ENCODE measurements at places on chromosomes 13 and 19.

DNA sequence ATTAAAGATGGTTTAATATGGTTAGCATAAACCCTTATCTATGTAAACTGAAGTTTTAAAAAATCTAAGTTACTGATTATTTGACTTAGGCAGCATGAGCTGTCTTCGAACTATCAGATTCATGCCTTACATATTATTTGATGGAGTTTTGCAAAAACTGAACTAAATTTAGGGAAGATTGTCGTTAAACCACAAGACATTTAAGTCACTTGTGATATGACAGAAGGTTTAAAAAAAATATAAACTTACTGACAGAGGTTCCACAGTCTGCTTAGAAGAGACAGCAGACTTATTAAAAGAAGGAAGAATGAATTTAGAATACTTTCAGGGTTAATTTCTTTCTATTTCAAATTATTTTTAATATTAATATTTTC lies 110.9 kb upstream of the FRY start:
- DNase-seq: no peak

DNA sequence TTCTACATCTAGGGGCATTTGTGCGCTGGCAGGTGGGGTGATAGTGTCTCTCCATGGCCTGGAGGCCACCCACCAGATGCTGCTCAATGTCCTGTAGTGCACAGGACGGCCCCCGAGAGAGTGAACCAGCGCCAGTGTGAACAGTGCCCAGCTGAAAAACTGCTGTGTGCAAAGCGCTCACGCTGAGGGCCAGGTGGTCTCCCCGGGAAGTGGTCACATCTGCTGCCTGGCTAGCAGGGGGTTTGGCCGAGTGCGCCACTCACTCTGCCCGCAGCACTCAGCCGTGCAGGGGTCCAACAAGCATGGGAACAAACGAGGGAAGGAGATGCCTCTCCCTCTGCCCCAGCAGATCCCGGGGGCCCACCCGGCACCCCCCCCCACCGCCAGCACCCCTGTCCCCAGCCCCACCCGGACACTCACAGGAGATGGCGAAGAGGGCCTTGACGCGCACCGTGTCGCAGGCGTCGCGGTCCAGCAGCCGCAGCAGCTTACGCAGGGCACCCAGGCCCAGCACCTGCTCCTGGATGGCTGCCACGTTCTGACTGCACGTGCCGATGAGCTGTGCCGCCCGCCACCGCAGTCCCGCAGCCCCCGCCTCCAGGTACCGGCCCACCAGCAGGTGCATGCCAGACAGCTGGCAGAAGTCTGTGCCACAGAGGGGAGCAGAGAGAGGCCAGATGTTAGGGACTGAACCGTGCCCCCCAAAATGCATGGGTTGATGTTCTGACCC lies 5.8 kb downstream of the HSPBP1 start:
- no peak for DNase-seq

DNA sequence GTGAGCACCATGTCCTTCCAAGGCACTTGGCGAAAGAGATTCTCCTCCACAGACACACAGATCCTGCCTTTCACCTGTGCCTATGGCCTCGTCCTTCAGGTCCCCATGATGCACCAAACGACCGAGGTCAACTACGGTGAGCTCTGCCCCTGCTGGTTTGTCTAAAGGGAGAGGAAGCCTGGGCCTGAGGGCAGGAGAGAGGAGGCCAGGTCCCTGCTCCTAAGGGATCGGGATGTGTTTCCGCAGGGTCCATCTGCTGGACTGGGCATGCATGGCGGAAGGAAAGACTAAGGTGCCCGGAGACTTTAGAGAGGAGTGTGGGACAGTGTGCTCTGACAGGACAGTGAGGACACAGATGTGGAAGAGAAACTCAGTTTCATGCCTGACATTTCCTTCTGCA lies 7.6 kb downstream of the SERPINE3 start:
- no peak for DNase-seq

DNA sequence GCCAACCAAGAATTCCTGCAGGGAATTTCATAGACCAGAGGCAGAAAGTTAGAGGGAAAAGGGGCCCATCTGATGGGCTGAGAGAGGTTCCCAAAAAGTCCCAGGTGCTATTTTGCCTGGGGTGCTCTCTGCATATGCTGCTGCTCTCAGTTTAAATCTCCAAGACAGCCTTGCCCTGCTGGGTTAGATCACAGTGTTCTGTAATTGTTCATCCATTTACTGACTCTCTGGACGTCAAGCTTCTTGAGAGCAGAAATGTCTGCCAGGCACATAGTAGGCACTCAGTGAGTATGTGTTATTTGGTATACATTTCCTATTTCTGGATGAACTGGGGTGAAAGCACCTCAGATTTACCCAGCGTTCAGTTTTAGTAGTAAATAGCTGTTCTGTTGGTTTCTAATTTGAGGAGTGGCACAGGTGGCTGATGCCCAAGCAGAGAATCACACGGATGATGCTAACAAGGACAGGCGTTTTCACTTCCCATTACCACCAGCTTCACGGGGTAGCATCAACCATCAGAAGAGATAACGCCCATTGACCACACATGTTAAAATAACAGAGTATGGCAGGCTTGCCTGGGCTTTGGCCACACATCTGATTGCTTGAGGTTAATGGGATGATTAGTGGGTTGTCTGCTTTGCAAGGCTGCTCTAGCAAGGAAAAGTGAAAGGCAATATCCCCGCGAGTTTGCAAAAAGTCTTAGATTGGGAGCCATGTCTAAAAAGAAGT lies 161.1 kb downstream of the SLC7A1 start:
- DNase-seq: no peak

DNA sequence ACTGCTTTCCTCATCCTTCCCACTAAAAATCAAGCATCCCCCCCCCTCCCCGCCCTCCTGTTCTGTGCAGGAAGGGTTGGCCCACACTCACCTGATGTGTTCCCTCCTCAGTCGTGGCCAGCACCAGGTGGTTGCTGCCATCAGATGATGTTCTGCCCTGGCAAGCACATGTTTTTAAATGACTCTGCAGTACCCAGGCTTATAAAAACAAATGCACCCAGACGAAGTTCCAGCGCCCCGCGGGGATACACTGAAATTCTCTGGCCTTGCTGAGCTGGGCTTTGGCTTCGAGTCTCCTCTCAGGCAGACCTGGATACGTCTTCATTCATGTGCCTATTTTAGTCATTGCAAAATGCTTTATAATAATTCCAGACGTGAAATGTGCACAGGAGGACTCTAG lies 316.3 kb downstream of the DLEU7 start:
- no peak for DNase-seq

DNA sequence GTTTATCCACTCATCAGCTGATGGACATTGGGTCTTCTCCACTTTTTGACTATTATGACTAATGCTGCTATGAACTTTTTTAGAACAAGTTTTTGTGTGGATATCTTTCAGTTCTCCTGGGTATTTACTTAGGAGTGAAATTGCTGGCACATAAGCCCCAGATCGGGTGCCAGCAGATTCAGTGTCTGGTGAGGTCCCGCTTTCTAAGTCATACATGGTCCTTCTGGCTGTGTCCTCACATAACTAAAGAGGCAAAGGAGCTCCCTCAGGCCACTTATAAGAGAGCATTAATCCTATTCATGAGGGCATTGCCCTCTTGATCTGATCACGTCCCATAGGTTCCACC lies 600 bp upstream of the ZNF226 start:
- no peak for DNase-seq

DNA sequence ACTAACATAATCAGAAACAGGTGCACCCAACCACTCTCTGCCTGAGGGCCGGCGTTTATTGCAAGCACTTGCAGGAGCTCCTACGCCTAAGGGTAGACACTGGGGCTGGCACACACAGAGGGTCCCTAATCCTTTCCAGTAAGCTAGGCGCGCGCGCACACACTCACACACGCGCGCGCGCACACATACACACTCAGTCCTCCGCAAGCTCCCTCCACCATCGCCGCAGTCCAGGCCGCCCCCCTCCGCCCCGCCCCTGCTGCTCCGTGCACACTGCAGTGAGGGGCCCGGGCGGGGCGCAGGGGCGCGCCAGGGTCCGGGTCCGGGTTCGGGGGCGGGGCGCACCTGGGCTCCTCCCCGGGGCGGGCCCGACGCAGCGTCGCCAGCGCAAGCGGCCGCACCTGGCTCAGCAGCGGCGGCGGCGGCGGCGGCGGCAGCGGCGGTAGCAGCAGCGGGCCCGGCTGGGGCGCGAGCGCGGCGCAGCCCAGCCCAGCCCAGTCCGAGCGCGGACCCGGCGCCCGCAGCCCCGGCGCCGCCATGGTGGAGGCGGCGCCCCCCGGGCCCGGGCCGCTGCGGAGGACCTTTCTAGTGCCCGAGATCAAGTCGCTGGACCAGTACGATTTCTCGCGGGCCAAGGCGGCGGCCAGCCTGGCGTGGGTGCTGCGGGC lies at the start of gene CAMSAP3:
TSS of gene CAMSAP3 (plus strand) at position 398 of the 668 bp plus-strand sequence. CDS start at position 538, 140 bp downstream.
- DNase-seq: peak; percentile 54

- no peak for DNase-seq
Observed at GRCh38 chr19:48509467-48510194, 2.0 kb downstream of the LMTK3 start.

GRCh38 chr13:112725346-112726015 lies 35.6 kb downstream of the ATP11A start:
- DNase-seq: no peak

- DNase-seq: no peak
Observed at GRCh38 chr13:21148557-21149258, 27.6 kb downstream of the SKA3 start.

GRCh38 chr19:38989066-38989605 lies 13.6 kb upstream of the FBXO17 start:
- no peak for DNase-seq

GRCh38 chr19:13010992-13011652 lies 15.8 kb downstream of the NFIX start:
- no peak for DNase-seq

GRCh38 chr13:81142306-81142999 lies 801.5 kb upstream of the SPRY2 start:
- no peak for DNase-seq

DNA sequence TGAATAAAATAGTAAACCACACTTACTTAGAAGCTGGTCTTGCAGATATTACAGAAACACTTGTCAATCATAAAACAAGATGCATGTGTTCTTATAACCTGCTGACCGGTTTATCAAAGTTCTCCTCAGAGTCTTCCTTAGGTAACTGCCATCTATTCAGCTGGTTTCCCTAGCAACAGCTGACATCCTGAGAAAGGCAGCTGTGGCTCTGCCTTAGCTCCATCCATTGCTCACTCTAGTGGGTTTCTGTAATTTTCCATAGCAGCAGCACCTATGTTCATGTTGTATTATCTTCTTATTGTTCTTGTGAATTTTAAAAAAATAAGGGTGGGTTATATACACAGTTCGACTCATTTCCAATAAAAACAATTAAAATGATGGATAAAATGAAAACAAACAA lies 87.8 kb downstream of the RAP2A start:
- no peak for DNase-seq

DNA sequence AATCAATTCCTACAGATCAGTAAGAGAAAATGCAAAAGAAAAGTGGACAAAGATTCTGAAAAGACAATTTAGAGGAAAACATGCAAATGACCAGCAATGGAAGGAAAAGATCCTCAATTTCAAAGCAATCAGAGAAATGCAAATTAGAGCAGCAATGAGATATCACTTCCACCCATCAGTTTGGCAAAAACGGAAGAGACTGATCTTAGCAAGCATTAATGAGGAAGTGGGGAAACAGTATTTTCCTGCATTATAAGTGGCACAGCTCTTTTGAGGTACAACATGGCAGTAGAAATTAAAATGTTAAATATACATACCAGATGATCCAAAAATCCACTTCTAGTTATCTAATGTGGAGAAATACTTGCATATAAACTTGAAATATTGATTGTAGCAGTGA lies 69.1 kb upstream of the SLC7A1 start:
- no peak for DNase-seq

- DNase-seq: no peak
Observed at GRCh38 chr13:110293649-110294048, 13.3 kb downstream of the COL4A1 start.

- DNase-seq: no peak
Observed at GRCh38 chr19:31515931-31516330, 166.7 kb upstream of the TSHZ3 start.

GRCh38 chr19:35254341-35255297 lies 5.8 kb downstream of the LSR start:
- DNase-seq: no peak

DNA sequence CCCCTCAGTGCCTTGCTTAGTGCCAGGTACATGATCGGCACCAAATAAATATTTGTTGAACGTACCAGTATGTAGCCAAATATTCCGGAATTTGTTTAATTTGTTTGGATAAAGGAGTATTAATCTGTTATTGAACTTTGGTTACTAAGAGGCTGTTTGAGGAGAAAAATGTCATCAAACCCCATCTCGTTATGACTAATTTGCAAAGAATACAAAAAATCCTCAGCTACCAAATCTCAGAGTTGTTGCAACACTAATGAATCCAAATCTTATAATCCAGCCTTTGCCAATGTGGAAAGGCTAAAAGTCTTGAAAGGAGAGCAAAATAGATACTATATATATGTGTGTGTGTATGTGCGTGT lies 79.5 kb downstream of the KLF5 start:
- no peak for DNase-seq

GRCh38 chr19:28963486-28964250 lies 249.3 kb downstream of the UQCRFS1 start:
- no peak for DNase-seq

DNA sequence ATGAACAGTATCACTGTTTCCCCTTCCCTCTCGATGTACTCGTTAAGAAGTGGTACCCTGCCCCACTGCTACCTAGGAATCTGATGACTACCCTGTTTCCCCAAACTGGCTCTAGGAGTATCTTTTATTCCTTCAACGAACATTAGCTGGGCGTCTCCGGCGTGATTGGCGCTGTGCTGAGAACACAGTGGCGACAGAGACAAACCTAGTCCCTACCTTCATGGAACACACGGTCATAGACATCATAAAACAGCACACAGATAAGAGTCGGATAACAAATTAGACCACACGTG lies 730 bp downstream of the SYMPK start:
- DNase-seq: no peak

DNA sequence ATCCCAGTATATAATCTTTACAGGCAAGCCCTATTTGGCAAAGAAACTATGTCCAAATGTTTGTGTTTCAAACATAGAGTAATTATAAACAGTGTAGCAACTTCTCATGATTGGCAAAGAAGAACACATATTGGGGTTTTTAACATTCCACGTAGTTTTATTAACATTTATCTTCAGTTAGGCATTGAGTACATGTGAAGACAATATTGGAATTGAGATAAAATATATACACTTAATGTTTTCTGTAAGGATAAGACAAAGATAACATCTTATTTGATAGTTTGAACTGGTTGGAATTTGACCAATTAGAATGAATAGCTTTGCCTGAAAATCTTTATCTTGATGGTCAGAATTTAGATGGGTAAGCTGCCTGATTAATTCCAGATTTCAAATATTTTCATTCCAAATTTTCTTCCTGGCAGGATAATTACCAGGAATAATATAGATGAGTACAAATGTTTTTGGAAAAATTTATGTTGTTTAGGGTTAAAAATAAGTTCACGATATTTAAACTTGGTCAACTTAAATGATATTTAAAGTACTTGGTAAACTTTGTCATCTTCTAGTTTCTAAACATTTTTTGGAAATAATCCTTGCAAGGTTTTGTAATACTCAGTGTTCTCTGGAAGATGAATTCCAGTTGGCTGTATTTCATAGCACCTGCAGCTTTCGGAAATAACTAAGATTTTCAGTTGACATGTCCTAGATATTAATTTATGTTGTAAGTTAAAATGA lies 536.5 kb upstream of the SPRY2 start:
- DNase-seq: no peak

GRCh38 chr19:35397064-35397463 lies 26.2 kb downstream of the GPR42 start:
- no peak for DNase-seq

GRCh38 chr19:28487999-28488398 lies 725.0 kb downstream of the UQCRFS1 start:
- DNase-seq: no peak

GRCh38 chr13:29648760-29649159 lies 53.3 kb upstream of the SLC7A1 start:
- DNase-seq: no peak

GRCh38 chr19:33432015-33432414 lies 58.5 kb downstream of the CEBPG start:
- DNase-seq: no peak

All from CD8-positive, alpha-beta T cell (primary cell).